ENCODE measurements at places on chromosomes 6 and 20.
A peak's percentile ranks its signal among the peaks of the same experiment; 100 is the strongest.

DNA sequence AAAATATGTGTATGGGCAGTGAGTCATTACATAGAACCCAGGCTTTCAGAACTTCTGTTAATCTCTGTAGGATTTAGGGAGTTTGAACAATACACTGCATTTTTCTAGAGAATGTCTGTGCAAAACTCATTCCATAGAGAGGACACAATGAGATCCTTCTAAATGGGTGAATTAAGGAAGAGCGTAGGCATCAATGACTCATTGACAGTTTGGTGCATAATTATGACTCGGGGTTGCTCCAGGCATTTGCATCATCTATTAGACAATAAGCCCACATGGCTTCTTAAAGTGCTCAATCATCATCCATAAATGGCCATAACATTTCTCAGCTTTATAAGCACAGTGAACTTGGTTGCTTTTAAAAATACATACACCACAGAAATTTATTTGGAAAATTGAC, 625.5 kb downstream of the CDH26 start:
- DNase-seq, result no peak

DNA sequence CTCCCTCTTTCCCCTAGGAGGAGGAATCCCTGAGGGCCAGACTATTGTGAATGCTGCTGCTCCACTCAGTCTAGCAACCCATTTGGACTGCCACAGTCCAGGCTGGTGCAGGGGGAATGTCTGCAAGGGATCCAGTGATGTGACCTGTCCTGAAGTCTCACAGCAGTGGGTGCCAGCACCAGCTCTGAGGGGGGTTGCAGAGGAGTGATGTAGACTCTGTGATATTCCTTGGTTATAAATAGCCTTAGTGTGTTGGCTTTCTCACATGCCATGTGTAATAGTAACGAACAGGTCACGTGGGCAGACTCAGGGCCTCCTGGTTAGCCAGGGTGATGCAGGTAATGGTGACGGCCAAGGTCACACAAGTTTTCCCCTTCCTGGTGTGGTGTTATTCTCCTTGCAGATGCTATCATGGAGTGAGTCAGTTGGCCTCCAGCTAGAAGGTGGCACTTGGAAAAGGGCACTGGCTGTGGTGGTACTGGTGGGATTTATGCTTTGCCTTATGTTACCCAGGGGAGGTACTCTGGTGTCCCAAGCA, 404.4 kb downstream of the UTRN start:
- no peak for DNase-seq

- DNase-seq, result peak; percentile 24
Observed at GRCh38 chr6:53011979-53012378, 16.9 kb upstream of the GSTA4 start.

GRCh38 chr6:10403385-10404106, 11.3 kb downstream of the TFAP2A start:
- peak; percentile 96 for DNase-seq

GRCh38 chr6:4957521-4958231, 46.2 kb downstream of the RPP40 start:
- no peak for DNase-seq

DNA sequence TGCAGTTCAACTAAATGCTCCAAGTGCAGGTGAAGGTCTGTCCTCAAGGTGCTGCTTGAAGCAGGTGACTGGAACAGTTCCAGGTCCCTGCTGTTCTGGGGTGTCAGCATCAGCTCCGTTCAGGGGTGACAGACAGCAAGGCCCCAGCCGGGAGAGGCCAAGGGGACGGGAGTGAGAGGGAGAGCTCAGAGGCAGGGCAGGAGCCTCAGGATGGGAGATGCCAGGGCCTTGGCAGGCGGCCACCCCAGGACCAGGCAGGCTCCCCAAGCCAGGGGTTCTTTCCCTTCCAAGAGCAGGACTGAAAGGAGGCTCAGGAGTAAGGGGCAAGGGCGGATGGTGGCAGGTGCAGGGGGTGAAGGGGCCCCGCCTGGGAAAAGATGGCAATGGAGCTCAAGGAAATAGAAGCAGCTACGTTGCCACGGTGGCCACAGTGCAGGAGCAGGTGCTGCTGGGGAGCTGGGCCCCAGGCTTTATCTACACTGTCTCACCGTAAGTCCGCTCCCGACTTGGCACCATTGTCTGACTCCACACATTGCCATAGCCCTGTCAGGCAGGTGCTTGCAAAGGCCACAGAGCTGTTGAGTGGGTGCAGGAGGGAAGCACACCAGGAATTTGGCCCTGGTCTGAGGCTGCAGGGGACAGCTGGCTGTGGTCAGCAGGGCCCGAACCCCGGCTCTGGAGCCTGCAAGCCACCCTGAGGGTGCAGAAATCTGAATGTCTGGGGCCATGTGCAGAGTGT, 43.1 kb downstream of the ERMARD start:
- no peak for DNase-seq

GRCh38 chr6:166655713-166656229, 28.7 kb upstream of the RPS6KA2 start:
- DNase-seq, result no peak

GRCh38 chr20:44849703-44850102, 35.8 kb upstream of the YWHAB start:
- DNase-seq, result no peak

- DNase-seq, result no peak
Observed at GRCh38 chr20:14093652-14094051, 98.3 kb downstream of the MACROD2 start.

DNA sequence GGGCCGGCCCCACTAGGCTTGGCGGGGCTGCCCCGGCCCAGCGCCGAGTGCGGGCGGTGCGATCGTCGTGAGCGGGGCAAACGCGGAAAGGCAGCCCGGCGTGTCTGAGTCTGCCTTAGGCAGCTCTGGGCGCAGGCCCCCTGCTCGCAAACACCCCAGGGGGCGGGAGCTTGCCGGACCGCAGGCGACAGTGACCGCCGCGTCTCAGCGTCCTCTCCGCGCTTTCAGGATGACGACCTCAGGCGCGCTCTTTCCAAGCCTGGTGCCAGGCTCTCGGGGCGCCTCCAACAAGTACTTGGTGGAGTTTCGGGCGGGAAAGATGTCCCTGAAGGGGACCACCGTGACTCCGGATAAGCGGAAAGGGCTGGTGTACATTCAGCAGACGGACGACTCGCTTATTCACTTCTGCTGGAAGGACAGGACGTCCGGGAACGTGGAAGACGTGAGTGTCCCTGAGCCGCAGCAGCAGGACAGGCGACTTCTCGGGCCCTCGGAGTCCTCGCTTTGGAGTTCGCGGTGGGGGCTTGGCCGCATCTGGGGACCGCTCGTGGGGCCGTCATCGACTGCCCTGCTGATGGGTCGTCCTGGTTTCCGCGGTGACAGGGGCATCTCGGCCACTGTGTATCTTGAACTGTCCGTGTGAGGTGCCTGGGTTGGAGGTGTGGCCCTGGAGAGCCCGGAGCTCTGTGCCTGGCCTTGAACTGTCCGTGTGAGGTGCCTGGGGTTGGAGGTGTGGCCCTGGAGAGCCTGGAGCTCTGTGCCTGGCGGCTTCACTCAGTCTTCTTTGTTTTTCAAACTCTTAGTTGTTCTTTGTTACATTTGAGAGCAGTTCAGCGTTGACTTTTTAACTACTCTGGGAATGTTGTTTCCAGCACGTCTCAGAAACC, 786 bp downstream of the ADRM1 start:
- no peak for DNase-seq

DNA sequence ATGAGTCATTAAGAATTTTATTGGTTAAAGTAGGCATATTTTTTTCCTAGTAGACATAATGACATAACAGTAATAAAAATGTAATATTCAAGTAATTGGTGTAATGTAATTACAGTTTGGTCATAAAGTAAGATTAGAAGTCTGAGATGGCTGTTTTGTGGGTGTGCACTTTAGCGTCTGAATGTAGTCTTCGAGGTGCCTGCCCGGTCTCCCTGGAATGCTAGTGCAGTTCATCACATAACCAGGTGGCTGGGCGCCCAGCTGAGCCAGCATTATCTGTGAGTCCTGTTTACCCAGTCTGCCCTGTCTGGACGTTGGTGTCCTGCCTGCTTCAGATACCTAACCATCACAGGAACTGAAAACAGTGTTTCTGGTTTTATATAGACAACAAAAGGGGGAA, 419.1 kb downstream of the CDC5L start:
- no peak for DNase-seq

- peak; percentile 56 for DNase-seq
Observed at GRCh38 chr6:21045135-21045700, 511.0 kb downstream of the CDKAL1 start.

DNA sequence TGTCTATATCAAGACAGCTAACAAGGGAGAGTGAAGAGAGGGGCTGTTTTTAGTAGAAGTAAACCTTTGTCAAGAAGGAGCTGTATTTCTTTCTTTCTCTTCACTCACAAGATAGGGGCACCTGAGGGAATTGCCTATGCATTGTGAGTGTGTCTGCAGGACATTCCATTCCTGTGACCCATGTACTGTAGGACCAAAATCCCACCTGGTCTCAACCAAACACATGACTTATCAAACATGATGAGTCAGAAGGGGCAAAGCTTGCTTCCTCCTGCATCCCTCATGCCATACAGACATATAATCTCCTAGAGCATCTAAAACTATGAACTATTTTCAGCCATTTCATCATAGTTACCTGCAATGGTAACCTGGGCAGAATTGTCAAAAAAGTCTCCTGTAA, 21.8 kb downstream of the PKHD1 start:
- no peak for DNase-seq

DNA sequence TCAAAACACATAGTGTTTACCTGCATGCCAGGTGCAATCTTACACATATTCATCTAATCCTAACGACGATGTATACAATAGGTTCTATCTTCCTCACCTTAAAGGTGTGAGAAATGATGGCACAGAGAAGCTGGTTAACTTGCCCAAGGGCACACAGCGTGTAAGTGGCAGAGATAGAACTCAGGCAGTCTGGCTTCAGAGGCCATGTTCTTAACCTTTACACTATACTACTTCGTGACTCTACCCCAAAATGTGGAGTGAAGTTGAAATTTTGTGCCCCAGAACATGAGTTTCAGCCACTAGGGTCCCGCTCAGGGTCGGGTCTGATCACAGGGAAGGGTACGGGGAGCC, 584 bp downstream of the VPS52 start:
- no peak for DNase-seq

DNA sequence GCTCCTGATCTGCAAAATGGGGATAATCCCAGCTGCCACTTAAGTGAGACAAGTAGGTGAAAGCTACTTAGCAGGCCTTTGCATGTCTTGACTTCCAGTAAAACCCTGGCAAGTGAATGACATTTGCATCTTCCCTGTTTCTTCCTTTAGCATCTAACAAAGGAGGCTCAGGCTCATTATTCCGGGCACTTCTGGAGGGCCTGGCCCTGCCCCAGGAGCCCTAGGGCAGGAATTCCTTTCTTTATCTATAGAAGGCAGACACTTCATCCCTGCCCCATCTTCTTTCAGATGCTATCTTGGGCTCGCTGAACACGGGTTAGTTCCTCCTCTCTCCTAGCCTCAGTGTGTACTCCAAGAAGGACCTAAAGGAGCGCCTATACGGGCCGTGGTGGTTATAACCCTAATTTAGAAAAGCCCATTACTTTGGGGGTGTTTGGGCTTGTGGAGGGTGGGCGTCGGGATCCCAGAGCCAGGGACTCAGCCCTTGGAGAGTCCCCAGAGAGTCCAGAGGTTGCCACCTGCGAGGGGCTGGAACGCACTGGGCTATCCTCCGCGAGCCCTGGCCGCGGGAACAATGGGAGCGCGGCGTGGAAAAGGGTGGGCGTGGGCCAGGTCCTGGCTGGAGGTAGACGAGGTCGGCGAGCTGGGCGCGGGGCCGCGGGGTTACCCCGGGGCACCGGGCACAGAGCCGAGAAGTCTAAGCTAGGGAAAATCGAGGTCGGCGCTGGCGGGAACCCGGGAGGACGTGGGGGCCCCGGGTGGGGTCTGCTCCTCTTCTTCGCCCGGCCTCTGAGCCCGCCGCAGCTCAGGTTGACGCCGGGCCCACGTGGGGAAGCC, 62.8 kb upstream of the EPB41L1 start:
- no peak for DNase-seq
